Testis (tissue), 5 donors: ENCODE measurements at places on chromosomes 7 and 10.
A peak's percentile ranks its signal among the peaks of the same experiment; 100 is the strongest.

- no peak for DNase-seq
These were observed 15.3 kb downstream of the CALML3 start for GRCh38 chr10:5540080-5540479.

- DNase-seq: no peak
These were observed 72.8 kb upstream of the MPP7 start for GRCh38 chr10:28375399-28376354.

DNA sequence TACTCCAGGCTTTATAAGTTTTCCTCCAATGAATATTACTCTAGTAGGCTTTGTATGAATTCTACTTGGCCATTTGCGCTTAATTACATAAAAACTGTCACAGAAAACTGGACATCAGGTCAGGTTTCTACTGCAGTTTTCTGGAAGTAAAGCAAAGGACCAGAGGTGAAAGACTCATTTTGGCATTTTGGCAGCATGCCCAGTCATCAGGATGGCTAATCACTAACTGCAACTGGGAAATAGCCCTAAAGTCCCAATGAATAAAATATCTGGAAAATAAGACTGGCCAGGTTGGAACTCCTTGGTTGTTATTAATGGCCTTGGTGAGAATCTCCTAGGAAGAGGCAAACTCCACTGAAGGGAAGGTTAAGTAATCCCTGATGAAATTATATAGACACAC, 75.5 kb downstream of the COPG2 start:
- no peak for DNase-seq

DNA sequence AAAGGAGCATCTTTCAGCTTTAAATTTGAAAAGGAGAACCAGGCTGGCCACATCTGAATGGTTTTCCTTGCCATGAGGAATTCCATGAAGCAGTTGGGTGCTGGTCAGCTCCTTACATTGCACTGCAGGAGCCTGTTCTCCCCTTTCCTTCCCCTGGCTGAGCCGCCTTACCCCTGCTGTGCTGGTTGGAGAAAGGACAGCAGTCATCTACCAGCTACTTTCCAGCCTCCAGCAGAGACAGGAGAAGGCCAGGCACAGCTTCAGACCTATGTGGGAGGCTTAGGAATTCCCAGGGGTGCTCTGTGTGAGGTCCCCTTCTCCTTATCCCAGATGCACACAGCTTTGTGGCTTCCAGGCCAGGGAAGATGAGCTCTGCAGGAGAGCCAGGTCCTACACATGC, 4.7 kb downstream of the C10orf71 start:
- no peak for DNase-seq

- DNase-seq: no peak
These were observed 26.4 kb downstream of the ANXA8 start for GRCh38 chr10:47457528-47457820.

GRCh38 chr7:134645935-134646334, 718 bp upstream of the BPGM start:
- DNase-seq: no peak

- DNase-seq: no peak
These were observed 52.8 kb downstream of the ABLIM1 start for GRCh38 chr10:114605155-114605797.

DNA sequence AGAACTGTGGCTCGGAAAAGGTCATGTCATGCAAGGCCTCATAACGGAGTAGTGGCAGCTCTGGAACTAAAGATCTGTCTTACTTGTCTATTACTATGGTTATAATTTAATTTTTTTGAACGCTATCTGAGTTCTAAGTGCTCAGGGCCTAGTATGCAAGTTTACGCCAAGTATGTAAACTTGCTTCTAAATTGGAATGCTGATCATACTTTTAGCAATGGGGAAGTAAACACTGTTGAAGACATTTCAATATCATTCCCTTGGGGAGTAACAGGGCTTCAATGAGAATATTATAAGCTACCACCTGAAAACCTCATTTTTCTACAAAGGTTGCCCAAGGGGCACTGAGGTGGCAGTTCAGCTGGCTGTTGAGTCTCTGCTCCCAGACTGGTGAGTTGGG, 69.5 kb upstream of the NFKB2 start:
- no peak for DNase-seq

GRCh38 chr7:110987127-110987693, 103.7 kb upstream of the LRRN3 start:
- no peak for DNase-seq

- no peak for DNase-seq
These were observed 97.7 kb downstream of the CELF2 start for GRCh38 chr10:11115337-11115736.

- no peak for DNase-seq
These were observed 11.1 kb upstream of the SDK1 start for GRCh38 chr7:3289996-3290395.

GRCh38 chr7:116429986-116430619, 69.4 kb upstream of the CAV2 start:
- DNase-seq: no peak

- peak; percentile 34 for DNase-seq
These were observed 65.3 kb downstream of the CARD11 start for GRCh38 chr7:2978408-2978807.

GRCh38 chr10:11104772-11105675, 87.4 kb downstream of the CELF2 start:
- DNase-seq: no peak

DNA sequence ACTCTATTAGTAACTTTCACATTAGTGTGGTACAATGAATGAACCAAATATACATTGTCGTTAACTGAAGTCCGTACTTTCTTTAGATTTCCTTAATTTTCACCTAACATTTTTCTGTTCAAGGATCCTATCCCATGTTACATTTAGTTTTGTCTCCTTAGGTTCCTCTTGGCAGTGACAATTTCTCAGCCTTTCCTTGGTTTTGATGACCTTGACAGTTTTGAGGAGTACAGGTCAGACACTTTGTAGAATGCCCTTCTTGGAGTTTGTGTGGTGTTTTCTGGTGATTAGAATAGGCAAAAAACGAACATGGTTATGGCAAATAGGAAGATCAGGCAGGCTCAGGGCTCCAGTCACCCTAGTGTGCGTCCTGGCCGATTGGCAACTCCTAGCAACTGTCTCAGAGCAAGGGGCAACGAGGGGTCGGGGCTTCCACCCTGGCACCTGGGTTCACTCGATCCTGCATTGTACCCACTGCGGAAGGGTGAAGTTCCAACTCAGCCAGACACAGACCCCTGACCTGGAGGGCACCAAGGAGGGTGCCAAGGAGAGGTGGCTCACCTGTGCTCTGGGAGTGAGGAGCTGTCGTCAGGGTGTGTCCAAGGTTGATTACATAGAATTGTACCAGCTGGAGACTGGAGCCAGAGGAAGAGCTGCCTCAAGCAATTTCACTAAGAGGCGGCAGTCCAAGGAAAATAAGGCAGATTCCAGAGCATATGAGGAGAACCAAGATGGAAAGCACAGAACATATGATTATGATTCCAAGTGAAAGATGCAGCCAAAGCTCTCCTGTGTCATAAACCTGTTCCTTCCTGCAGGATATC, 37.5 kb downstream of the PAPSS2 start:
- DNase-seq: no peak

DNA sequence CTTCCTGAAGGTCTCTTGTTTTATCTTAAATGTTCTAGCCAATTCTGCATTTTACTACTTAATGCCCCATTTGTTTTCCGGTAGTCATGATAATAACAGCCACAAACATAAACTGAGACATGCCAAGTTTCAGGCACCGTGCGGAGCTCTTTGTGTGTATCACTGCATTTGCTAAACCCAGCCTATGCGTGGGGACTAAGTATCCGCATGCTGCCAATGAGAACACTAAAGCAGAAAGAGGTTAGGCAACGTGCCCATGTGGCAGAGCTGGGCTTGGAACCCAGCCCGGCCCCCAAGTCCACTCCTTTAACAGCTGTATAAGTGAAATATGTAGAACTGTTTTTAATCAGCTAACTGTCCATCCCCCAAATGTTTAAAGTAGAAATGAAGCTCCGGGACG, 54.1 kb downstream of the SLIT1 start:
- no peak for DNase-seq

DNA sequence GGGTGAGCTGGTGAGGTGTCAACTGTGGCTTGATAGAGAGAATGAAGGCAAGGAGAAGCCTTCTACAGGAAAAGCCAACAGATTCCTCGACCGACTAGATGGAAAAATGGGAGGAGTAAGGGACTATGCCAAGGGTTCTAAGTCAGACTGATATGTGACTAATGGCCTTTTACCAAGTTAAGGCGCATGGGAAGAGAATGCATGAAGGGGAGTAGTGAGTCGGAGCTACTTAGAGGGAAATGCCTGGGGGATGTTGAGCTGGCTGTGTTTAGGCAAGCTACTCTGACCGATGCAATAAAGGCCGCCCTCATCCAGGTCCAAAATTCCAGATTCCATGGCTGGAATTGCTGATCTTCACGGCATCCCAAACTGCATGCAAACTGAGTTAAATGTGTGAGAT, 48.2 kb downstream of the APBB1IP start:
- no peak for DNase-seq

GRCh38 chr10:130459011-130459410, 322.8 kb downstream of the GLRX3 start:
- no peak for DNase-seq

DNA sequence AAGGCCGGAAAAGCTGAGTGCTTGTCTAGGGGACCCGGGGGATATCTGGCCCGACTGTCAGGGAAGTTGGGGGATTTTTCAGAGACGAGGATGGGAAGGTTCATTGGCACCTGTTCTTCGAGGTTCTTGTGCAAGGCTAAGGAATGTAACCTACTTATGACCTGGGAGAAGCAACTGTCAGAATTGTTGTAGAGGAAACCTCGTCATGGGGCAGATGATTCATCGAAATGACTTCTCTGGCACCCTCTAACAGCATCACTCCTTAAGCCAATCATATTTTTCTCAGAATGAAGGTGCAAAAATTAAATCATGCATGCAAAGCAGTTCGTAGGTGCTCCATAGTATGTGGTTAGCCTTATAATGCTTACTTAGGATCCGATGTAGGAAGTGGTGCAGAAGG, 58.6 kb downstream of the PLXDC2 start:
- DNase-seq: no peak

DNA sequence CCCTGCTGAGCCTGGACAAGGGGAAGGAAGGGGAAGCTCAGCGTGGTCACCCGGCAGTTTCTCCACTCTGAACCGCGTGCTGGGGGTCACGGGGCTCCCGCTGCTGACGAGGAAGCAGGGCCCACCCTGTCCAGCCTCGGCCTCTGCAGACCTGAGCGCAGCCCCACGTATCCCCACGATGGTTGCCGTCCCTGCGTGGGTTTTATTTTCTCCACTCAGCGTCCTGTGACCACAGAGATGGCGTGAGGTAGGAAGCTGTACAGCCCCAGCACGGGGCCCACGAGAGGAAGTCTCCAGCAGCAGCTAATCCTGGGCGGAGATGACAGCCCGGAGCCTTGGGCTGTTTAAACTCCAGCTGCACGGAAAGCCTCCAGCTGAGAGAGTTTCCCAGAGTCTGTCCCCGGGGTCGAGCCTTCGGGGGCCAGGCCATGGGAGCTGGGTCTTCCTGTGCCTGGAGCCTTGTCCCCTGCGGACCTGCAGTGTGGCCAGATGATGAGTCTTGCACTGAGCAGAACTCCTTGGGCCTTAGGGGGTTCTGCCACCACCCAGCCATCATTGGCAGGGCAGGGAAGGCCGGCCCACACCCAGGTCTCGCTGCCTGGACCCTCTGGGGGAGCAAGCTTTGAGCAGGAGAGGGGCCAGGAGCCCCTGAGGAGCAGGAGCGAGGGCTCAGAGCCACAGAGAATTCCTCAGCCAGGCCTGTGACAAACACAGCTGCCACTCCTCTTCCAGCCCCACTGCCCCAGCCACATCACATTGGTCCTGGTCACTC, 72.8 kb upstream of the FAM20C start:
- peak; percentile 51 for DNase-seq

DNA sequence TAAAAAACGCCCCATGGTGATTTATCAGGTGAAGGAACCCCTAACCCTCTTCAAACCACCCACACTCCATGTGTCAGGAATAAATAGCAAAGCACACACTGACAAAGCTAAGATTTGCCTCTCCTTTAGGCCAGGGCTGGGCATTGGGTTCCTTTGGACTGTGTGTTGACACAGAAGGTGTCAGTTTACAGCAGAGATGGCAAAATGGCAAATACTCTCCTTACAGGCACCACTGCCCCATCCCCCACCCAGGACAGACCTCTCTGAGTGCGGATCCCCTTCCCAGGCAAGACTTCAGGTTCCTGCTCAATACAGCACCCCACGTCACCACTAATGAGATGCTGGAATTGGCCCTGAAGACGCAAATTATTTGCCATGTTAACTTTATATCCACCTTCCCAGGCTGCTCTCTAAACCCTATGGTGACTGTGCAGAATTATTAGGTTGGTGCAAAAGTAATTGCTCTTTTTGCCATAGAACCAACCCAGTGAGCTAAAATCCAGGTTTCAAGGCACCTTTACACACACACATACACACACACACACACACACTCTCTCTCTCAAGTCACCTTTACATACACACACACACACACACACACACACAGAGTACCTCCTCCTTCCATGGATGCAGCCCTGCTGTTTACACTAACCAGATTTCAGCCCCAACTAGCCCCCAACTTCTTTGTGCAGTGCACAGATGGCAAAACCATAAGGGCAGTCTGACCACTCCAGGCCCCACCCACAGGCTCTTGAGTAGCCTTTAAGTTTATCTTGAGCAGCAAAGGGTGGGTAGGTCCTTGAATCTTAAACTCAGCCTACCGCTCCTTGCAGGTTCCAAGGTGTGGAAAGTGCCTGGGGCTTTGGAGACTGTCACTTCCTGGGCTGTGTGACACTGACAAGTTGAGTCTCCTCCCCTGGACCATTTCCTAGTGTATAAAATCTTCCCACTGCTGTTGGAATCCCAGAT, 4.0 kb upstream of the ZCCHC24 start:
- DNase-seq: no peak

DNA sequence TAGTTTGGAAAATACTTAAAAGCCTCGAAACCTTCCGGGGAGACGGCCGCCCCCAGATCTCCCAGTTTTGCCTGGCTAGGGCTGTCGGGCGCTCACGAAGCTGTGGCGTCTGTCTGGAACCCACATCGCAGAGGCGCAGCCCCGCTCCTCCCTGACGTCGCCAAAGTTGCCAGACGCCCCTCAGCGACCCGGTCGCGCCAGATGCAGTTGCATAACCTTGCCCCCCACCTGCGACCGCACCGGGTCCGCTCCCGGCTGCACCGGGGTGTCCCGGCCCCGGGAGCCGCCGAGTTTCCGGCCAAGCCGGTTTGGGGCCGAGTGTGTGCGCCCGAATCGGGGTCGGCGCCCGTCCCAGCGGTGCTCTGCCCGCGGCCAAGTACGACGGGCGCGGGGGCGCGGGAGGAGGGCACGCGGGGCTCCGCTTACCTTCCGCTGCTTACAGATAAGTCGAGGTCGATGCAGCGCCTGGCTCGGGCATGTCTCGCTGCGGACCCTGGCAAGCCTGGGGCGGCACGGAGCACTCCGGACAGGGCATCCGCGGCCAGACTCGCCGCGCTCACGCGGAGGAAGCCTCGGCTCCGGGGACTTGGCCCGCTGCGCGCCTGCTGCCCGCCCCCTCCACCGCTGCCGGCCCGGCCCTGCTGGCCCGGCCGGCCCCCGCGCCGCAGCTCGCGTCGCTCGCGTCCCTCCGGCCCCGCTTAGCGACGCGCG, 665 bp downstream of the INSYN2A start:
- DNase-seq: peak; percentile 30

- no peak for DNase-seq
These were observed 15.6 kb downstream of the GRK5 start for GRCh38 chr10:119222966-119223386.

- DNase-seq: no peak
These were observed 79.0 kb downstream of the TRIL start for GRCh38 chr7:28879105-28879504.
